ENCODE measurements at places on chromosomes 7 and 10. TPM values are rescaled to one million over a fixed set of nuclear protein-coding genes. Genes with fewer than 3 reads are reported as not detected.

- DNase-seq: no peak
These were observed 51.3 kb upstream of the FAM180A start for GRCh38 chr7:135799881-135800280.

DNA sequence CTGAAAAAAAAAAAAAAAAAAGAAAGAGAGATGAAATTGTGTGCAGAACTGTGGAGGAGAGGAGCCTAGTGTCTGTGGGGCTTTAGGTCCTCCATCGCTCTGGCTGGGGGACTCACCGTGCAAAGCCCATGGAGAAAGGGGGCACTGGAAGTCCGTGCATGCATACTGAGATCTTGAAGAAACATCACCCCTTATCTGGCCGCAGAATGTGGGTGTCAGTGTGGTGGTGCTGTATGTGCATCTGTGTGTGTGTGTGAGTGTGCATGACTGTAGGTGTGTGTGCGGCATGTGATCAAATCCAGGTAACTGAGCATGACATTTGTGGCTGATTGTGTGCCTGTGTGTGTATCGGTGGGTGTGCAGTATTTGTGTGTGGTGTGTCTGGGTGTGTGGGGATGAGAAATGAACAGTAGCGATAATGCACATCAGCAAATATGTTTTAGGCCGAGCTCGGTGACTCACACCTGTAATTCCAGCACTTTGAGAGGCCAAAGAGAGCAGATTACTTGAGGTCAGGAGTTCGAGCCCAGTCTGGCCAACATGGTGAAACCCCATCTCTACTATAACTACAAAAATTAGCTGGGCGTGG lies 8.8 kb upstream of the CLDN3 start:
- no peak for DNase-seq

GRCh38 chr7:142703655-142704305 lies 45.5 kb upstream of the PRSS1 start:
- DNase-seq: no peak

DNA sequence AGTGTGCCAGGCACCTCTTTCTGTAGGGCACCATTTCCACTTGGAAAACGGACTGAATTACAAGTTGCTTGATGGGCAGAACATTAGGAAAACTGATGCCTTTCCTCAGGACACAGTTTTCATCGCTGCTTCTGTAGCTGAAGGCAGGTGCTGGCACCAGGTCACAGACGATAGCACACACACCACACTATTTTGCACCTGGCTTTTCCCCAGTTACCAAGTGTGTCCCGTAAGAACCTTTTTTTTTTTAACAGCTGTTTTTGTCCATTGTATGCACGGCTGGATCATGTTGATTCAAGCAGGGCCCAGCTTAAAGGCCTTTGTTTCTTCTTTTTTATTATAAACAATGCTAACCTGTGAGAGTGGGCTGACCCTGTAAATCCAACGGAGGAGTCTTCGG lies 1.3 kb upstream of the GET4 start:
- no peak for DNase-seq

SHH gene
- total RNA-seq: not detected

GRCh38 chr10:36089790-36090440 lies 447.8 kb upstream of the FZD8 start:
- DNase-seq: no peak

CCDC172 gene
- total RNA-seq: 3.6 TPM

GRCh38 chr10:75541411-75541810 lies 110.0 kb downstream of the LRMDA start:
- DNase-seq: no peak

GRCh38 chr10:63965846-63966245 lies 444.6 kb downstream of the REEP3 start:
- no peak for DNase-seq

DNA sequence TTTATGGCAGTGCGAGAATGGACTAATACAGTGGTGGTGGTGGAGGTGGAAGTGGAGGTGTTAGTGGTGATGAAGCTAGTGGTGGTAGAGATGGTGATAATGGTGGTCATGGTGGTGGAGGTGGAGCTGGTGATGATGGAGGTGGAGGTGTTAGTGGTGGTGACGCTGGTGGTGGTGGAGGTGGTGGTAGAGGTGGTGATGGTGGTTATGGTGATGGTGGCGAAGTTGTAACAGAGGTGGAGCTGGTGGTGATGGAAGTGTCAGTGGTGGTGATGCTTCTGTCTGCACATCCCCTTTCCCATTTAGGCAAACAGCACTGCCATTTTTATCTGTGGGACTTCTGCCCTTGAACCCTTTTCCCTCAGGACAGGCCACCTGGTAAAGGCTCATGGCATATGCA lies 7.4 kb upstream of the PTPRN2 start:
- no peak for DNase-seq

DNA sequence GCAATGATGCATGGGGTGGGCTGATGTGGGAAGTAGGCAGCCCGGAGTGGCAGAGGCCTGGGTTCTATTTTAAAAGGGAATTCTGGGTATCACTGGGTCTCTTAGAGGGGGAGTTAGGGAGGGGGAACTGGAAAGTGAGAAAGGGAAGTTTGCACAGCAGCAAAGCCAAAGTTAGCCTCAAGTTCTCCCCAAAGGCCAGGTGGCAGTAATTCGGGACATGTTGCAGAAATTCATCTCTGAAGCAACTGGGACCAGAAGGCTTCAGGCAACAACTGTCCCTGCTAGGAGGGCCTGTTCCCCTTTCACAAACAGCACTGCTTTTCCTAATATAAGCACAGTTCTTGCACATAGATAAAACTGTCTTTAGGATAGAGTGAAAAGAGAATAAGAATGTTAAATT lies 67.4 kb downstream of the NOD1 start:
- DNase-seq: peak; percentile 28

CPED1 gene
- 0.25 TPM for total RNA-seq

- DNase-seq: no peak
These were observed 593 bp upstream of the CUX1 start for GRCh38 chr7:101816595-101817470.

DNA sequence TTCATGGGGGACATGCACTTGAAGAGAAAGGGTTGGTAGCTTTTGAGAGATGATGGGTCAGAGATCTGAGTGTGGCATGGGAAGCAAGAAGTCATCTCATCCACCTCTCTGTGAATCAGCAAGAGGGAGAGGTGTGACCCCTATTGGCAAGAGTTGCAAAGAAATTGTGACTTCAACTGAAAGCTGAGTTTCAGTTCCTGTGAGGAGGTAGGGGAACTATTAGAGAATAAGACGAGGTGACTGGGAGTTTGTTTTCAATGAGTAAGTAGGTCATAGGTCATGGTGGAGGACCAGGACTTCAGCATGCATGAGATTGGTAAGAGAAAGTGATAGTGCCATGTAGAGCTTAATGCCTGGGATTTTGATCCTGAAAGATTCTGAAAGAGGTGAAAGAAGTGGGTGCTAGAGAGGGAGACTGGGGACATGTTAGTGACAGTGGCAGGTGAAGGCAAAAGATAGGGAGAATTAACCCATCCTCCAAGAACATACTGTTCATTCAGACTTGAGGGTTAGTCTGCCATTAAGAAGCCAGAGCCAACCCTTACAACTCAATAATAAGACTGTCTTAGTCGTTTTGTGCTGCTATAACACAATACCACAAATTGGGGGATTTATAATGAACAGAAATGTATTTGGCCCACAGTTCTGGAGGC lies 75.5 kb upstream of the CAPZA2 start:
- DNase-seq: no peak

DNA sequence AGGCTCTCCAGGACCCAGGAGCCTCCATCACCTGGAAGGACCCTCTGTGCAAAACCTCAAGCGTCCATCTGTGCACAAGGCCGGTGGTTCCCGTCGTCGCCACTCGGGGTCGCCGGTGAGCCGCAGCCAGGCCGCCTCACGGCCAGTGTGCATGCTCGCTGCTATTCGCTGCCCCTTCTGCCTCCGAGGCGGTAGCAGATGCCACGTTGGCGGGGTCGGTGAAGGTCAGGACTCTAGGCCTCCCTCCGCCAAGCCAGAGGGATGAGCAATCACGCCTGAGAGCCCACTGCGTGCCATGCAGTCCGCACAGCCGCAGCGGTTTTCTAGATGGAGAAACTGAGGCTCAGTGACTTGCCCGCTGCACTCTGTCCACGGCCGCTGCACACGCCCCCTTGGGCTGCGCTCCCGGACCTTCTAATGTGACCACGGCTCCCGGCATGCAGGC lies 5.7 kb downstream of the UPK3B start:
- DNase-seq: no peak

GRCh38 chr7:16711730-16712129 lies 41.8 kb upstream of the TSPAN13 start:
- DNase-seq: no peak

DNA sequence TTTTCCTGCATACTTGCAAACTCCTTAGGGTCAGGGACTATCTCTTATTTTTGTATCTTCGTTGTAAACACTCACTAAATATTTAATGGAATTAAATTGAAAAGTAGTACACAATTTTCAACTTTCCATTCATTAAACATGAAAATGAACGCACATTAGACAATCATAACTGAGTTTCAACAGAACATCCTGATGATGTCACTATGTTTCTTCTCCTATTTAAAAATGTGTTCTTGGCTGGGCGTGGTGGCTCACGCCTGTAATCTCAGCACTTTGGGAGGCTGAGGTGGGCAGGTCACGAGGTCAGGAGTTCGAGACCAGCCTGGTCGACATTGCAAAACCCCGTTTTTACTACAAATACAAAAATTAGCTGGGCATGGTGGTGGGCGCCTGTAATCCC lies 14.1 kb upstream of the PURB start:
- no peak for DNase-seq

DNA sequence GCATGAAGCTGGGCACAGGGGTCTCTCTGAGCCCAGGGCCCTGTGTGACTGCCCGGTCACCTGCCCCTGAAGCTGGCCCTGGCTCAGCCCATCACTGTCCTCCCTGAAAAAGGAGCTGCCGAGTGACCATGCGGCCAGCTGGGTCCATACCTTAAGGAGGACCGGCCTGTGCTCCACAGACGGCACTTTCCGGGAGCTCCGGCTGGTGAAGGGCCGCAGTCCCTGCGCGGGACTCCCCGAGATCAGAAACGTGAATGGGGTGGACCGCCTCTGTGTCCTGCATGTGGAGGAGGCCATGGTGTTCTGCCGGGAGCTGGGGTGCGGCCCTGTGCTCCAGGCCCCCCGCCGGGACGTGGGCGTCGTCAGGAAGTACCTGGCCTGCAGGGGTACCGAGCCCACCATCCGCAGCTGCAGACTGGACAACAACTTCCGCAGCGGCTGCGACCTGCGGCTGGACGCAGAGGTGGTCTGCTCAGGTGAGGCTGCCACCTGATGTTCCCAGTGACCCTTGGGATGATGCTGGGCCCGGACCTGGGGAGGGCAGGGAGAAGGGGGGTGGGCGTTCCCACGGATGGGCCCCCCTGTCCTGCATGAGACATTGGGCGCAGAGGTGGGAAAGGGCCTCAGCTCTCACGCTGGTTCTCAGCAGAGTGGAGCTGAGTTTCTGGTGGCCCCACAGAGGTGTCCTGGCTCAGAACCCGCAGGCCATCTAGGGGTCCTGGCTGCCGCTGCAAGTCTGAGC lies 3.5 kb downstream of the SCART1 start:
- DNase-seq: no peak

GRCh38 chr7:68509054-68509453 lies 1089.2 kb upstream of the AUTS2 start:
- no peak for DNase-seq

GRCh38 chr10:131972474-131973071 lies 9.2 kb downstream of the BNIP3 start:
- DNase-seq: no peak

DNA sequence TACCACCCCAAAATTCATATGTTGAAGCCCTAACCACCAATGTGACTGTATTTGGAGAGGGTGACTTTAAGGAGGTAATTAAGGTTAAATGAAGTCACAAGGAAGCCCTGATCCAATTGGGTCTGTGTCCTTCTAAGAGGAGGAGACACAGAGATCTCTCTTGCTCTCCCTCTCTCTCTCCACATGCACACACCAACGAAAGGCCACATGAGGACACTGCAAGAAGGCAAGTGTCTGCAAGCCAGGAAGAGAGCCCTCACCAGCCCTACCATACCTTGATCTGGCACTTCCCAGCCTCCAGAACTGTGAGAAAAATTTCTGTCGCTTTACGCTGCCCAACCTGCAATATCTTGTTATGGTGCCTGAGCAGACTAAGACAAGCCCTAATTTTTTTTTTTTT lies 56.0 kb upstream of the NEBL start:
- DNase-seq: no peak

GRCh38 chr7:86326847-86327246 lies 316.9 kb upstream of the GRM3 start:
- no peak for DNase-seq

DNA sequence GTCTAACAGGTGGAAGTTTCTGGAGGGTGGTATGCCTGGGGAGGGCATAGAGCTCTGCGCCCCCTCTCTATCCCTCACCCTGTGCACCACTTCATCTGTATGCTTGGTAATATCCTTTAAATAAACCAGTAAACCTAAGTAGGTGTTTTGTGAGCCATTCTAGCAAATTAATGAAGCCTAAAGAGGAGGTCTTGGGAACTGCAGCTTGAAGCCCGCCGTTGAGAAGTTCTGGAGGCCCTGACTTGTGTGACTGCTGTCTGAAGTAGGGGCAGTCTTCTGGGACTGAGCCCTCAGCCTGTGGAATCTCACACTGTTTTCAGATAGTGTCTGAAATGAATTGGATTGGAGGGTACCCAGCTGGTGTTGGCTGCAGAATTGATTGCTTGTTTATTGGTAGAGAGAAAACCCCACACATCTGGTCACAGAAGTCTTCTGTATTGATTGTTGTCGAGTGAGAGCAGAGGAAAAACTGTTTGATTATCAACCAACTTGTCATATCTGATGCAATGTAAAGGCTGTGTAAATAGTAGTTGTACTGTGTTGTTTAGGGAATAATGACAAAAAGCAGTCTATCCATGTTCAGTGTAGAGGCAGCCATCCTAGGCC lies 4.7 kb downstream of the CRCP start:
- no peak for DNase-seq

DPCD gene
- total RNA-seq: 18.8 TPM

ZNF716 gene
- not detected for total RNA-seq

DNA sequence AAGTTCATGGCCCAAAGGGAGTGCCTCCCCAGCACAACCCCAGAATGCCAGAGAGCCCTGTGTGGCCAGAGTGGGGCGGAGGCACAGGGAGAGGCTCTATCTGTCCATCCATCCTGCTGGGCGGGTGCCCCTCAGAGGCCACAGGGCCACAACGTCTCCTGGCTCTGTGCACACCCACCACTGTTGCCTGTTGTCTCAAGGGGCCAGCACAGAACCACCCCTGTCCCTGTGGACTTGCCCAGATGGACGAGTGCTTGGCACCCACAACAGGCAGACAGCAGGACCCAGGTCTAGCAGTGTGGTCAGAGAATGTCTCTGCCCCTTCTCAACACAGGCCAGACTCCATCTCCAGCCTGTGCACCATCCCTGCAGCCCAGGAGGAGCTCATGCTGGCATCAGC lies 92.8 kb downstream of the PAXIP1 start:
- DNase-seq: no peak

TAS2R5 gene
- total RNA-seq: 1.5 TPM

FFAR4 gene
- total RNA-seq: not detected

DNA sequence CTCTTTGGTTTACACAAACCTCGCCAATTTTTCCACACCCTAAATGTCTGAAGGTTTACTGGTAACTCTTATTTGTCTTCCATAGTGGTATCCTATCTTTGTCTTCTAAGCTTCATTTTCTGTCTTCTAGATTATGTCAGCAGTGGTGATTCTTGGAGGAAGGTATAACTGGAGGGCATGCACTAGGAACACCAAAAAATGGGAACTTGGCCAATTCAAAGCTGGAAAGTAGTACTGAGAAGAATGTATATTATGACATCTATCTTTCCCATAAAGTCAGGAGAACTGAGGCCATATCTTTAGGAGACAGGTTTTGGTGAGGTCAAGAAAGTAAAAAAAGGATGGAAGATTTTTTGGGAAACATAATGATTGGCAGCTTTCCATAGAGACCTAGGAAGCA lies 113.3 kb downstream of the CPEB3 start:
- DNase-seq: no peak

OR9A2 gene
- not detected for total RNA-seq
